ENCODE measurements at places on chromosomes 6 and 20.

- no peak for DNase-seq
Observed at GRCh38 chr6:30554962-30555815, 1.1 kb downstream of the GNL1 start.

DNA sequence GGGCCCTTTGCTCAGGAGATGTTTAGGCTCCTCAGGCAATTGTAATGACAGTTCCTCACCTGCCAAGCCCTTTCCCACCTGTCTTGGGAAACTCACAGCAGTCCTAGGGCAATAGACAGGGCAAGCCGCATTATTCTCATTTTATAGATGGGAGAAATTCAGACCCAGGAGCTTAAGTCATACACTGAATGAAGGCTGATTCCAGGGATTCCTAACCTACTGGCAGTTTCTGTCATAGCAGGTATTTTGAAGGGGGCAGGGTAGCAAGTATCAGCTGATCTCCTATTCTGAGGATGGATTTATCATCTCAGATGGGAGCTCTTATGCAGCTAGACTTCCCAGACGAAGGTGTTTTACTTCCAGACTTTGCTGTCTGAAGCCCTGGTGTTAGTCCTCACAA is 61.4 kb upstream of the MYL9 start:
- DNase-seq, result no peak

GRCh38 chr6:13351271-13351670 is 22.9 kb upstream of the TBC1D7 start:
- no peak for DNase-seq

GRCh38 chr6:70524721-70525286 is 41.9 kb upstream of the SDHAF4 start:
- DNase-seq, result no peak

DNA sequence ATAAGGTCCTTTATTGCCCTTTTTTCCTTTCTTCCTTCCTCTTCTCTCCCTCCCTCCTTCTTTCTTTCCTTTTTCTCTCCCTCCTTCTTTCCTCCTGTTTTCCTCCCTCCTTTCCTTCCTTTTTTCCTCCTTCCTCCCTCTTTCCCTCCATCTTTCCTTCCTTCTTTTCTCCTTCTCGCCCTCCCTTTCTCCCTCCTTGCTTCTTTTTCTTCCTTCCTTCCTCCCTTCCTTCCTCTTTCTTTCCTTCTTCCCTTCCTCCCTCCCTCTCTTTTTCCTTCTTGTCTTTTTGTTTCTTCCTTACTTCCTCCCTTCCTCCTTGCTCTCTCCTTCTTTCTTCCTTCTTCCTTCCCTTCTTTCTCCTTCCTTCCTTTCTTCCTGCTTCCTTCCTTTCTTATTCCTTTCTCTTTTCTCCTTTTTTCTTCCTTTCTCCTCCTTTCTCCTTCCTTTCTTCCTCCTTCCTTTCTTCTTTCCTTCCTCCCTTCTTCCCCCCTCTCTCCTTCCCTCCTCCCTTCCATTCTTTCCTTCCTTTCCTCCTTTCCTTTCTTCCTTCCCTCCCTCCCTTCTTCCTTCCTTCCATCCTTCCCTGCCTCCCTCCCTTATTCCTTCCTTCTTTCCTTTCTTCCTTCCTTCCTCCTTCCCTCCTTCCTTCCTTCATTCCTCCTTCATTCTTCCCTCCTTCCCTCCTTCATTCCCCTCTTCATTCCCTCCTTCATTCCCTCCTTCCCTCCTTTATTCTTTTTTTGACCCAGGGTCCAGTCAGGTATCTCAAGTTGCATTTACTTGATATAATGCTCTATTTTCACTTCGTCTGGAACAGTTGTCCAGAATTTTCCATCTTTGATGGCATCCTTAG is 11.7 kb upstream of the PHIP start:
- DNase-seq, result no peak

DNA sequence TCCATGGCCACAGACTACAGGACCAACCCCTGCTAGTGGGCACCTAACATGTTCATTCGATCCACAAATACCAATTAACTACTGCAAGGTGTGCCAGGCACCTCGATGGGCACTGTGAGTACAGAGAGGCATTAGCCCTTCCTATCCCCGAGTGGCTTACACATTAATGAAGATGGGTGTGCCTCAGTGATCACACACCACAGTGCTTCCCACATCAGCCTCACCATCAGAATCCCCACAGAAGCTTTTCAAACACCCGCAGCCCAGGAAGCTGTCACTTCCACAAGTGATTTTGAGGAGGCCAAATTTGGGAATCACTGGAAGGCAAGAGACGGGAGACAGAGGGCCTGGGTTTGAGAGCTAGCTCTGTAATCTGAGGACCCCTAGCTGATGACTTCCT is 23.7 kb downstream of the EZR start:
- DNase-seq, result no peak

DNA sequence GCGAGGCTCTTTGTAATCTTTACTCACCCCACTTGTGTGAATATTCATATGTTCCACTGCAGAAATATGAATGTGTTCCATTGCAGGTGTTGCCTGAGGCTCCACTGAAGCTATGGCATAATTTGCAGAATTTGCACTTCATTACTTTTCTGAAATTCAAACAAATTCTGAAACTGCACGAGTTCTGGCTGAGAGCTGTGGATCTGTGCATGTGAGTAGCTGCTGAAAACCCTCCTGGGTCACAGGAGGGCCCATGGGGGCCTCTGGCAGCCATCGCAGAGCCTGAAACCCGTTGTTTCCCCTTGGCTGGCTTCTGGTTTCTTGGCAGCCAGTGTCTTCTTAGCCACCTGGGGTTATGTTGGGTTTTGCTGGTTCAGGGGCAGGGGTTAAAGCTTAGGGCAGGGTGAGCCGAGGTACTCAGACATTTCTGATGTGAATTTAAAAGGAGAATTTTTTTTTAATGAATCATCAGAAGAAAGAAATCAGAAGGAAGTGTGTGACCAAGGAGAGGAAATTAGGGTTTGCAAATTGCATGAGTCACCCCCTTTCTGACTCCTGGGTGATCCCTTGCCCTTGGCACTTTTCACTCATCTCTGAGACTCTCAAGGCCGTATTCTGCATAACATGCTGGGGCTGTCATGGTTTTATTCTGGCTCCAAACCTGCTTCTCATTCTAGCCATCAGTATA is 40.6 kb downstream of the TOX2 start:
- peak; percentile 87 for DNase-seq

DNA sequence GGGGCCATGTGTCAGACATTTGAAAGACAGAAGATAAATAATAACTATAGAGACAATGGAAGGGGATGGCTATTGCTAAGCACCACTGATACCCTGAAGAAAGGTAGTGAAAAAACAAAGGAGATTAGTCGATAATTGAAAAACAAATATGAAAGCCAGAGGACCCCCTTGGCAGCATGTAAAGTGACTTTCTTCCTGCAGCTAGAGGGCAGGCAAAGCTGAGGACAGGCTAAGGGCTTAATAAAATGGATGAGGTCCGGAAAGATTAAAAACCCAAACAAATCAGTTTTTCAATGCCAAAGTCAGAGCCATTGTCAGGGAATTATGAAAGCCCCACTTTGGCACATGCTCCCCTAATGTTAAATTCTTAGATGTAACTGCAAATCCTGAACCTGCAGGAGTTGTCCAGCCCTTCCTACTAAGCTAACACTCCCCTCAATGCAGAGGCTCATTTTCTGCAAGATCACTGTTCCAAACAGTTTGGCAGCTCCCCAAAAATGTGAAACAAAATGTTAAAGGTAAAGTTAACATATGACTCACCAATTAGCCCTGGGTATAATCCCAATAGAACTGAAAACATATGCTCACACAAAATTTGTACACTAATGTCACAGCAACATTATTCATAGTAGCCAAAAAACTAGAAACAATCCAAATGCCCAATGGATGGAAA is 1177.9 kb downstream of the GRIK2 start:
- no peak for DNase-seq

DNA sequence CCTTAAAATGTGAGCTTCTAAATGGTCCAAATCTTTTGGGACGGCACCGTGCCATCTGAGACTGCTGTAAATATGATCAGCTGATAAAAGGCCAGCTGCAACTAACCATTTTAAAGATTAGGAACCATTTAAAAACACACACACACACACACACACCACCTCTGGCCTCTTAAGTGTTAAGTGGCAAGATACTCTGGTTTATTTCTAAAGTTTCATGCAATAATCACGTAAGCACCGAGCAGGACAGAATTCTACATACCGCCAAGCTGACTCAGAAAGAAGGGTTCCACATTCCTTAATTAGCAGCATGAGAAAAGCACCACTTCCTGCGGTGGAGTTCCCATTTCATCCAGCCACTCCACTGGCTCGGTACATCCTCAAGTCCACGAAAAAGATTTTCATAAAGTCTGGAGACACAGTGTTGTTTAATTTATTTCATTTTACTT is 17.8 kb upstream of the ZNF217 start:
- DNase-seq, result peak; percentile 90

DNA sequence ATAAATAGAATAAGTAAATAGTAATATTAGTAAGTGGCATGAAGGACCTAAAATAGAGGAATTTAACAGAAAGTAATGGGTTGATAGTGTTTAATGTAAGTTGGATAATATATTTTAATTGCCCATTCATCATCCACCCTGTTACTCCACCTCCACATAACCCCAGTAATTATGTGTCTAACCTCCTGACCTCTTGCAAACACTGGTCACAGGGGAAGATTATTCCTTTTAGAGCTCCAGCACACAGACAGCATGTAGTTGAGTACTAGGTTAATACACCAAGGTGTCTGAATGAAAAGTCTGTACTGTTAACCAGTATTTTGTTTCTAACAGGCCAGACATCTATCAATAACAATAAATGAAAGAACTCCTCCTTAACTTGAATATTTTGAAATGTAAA is 92.4 kb upstream of the EYS start:
- no peak for DNase-seq

GRCh38 chr6:100229512-100229911 is 235.2 kb downstream of the SIM1 start:
- DNase-seq, result no peak

DNA sequence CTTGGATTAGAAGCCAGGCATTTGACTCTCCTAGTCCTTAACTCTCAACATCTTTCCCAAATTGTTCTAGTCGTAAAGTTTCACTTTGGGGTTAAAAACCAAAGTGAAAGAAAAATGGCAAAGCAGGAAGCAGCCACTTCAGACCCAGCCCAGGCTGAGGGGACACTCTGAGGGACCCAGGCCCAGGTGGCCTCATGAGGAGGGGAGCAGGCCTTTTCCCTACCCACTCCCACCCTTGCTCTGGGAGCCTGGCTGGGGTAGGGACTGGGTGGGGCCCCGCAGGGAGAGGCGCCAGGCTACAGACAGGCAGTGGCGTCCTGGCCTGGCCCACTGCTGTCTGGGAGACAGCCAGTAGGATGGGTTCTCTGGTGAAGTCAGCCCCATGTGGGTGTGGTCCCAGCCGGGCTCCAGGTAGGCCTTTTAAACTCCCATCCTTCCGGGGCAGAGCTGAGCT is 68.7 kb upstream of the MYL9 start:
- no peak for DNase-seq

DNA sequence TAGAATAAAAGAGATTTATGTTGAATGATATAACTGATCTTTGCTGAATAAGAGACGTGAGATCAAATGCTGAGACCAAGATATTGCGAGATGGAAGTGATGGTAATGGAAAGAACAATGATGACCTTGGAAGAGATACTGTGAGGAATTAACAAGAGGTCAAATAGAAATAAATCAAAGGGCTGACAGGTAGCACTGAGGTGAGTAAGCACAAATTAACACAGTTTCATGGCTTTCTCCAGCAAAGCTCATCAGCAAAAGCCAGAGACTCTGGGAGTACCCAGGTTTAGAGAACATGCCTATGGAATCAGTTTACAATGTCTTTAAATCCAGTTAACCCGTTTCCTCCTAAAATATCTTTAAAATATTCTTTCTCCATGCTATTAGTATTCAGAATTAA is 53.3 kb downstream of the POU3F2 start:
- DNase-seq, result no peak

DNA sequence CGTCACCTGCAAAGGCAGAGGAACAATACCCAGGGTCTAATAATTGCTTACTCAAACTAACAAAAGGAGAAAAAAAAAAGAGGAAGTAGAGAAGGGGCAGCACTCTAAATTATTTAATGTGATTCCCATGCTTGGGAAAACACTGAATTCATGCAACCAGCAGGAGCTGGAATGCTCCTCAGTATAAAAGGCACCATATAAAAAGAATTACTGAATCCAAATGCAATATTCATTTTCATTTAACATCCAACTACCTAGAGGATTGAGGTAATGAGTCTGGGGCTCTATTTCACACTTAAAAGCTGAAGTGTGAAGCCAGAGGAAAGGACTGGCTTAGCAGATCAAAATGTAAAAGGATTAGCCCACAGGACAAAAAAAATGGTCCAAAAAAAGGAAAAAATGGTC is 8.7 kb downstream of the B4GALT5 start:
- DNase-seq, result no peak

DNA sequence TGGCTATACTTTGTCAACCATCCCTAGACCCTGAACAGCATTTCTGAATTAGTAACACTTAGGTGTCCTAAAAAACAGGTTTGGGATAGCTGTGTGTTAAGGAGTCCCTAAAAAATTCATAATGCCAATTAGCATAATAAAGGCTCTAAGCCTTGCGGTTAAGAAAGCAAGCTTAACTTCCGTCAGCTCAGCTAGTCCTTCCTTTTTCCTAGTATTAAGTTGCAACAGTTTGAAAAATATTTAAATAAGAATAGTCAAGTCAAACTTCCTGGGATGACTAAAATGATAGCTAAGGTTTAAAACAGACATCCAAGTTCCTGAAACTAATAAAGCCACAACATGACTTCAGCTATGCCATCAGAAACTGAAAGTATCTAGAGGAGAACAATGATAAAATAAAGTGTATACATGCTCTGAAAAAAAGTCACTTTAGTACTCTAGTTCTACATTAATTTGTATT is 3.5 kb downstream of the AKIRIN2 start:
- DNase-seq, result no peak

DNA sequence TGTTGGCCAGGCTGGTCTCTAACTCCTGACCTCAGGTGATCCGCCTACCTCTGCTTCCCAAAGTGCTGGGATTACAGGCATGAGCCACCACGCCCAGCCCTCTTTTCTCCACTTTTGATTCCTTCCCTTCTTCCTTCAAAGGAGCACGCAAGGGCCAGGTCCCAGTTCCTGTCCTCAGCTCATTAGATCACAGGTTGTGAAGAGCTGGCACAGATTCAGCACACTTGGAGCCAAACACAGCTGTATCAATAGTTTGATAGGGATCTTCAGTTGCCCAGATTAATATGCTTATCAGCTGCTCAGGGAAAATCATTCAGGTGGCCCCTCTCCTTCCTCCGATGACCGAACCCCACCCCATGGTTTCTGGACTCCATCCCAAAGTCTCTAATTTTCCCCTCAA is 14.4 kb upstream of the SLC22A23 start:
- no peak for DNase-seq

Data from AG09319 (cell line).